ENCODE measurements at places on chromosomes 7 and 10.

GRCh38 chr10:112952282-112953173 is 2.5 kb downstream of the TCF7L2 start:
- DNase-seq: no peak

DNA sequence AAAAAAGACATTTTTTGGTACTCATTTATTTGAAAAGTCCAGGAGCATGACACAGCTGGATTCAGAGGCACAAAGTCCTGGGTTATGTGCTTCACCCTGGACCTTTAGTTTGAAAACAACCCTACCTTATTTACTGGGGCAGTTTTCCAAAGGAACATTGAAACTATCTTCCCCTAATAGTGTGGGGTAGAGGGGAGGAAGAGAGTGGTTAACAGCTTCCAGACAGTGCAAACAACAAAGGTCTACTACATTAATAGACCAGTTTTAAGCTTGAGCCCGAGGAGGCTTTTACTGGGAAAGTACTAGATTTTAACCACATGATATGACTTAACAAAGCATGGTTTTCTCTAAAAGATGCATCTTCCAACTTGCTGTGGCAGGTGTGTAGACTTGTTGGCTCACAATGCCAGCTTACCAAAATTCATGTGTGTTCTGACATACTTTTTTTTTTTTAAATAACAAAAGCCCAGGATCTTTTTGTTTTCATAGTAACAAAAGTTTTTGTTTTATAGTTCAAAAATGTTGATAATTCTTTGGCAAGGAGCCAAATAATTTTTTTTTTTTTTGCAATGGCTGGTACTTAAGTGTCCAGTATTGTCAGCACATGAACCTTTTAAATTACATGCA is 1.8 kb downstream of the GSTO1 start:
- no peak for DNase-seq

DNA sequence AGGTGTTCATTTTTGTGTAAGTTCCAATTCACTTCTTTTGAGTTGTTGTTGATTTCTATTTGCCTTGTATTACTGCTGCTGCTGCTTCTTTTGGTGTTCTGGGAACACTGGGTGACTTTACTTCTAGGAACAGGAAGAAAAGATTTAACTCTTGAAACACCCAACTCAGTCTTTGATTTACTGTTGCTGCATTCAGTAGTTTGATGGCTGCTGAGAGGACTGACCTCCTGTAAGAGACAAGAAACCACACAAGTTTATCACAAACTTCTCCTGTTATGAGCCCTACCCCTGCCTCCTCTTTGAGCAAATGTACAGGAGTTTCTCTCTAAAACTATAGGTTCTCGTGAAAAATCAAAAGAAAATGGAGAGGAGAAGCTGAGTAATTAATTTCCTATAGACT is 161.7 kb downstream of the CTTNBP2 start:
- no peak for DNase-seq

DNA sequence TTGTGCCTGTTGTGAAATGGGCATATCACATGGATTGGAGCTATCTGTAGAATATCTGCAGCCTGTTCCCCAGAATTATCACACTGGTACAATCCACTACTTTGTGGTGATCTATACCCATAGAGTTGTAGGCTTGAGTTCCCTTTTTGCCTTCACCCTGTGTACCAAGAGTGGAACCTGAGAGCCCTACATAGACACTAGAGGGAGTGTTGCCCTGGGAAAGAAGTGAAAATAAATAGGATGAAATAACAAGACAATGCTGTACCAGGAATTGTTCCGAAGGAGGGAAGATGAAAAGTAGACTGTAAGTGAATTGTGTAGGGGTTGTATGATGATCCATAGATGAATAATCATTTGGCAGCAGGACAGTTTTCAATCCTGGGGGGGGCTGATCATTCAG is 9.0 kb downstream of the SORCS3 start:
- DNase-seq: no peak

DNA sequence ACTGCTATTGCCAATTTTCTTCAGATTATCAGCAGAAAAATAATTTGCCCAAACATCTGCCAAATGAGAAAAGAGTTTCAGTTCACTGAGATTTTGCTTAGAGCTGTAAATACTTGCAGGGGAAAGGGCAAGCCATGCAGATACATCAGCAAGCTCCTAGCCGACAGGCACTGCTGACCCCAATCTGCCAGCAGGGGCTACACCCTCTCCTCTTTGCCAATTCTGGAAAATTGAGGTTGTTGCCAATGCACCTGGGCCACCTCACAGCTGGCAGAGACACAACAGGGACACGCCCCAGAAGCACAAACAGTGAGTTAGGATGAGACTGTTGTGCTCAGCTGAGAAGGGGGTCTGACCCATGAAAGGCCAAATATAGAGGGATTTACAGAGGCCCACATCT is 129.5 kb upstream of the MYO3A start:
- no peak for DNase-seq

DNA sequence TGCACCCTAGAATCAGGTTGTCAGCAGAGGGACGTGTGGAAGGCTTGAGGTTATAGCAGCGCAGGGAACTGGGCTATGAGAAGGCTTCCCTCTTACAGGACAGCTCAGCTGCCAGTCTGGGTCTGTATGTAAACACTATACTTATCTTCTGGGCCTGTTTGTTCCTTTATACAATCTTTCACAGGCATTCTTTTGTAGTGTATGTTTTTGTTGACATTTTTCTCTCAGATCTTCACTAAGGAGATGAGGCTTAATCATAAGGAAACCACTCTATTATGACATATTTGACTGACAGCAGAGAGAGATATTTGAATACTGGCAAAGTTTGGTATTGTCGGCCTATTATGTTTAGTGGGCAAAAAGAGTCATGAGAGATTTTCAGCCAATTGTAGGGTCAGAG is 929 bp downstream of the GBF1 start:
- DNase-seq: no peak

- DNase-seq: no peak
These were observed 240.2 kb downstream of the ADAM12 start for GRCh38 chr10:126147866-126148587.

GRCh38 chr10:48247680-48248079 is 26.8 kb downstream of the FRMPD2 start:
- no peak for DNase-seq

GRCh38 chr7:101891936-101892640 is 74.7 kb downstream of the CUX1 start:
- DNase-seq: no peak

- DNase-seq: no peak
These were observed 69.9 kb downstream of the NKX6-2 start for GRCh38 chr10:132715776-132716680.

DNA sequence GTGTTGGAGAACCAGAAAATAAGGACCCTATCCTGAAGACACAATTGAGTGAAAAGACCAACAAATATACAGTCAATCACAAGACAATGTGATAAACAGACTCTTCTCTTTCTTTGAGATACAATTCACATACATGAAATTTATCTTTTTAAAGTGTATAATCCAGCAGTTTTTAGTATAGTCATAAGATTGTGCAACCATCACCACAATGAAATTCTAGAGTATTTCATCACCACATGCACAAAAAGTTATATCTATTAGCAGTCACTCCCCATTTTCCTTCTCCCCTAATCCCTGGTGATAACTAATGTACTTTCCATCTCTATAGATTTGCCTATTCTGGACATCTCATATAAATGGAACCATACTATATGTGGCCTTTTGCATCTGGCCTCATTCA is 8.2 kb upstream of the SORBS1 start:
- no peak for DNase-seq

- DNase-seq: no peak
These were observed 62.7 kb downstream of the ARID5B start for GRCh38 chr10:61964059-61964709.

DNA sequence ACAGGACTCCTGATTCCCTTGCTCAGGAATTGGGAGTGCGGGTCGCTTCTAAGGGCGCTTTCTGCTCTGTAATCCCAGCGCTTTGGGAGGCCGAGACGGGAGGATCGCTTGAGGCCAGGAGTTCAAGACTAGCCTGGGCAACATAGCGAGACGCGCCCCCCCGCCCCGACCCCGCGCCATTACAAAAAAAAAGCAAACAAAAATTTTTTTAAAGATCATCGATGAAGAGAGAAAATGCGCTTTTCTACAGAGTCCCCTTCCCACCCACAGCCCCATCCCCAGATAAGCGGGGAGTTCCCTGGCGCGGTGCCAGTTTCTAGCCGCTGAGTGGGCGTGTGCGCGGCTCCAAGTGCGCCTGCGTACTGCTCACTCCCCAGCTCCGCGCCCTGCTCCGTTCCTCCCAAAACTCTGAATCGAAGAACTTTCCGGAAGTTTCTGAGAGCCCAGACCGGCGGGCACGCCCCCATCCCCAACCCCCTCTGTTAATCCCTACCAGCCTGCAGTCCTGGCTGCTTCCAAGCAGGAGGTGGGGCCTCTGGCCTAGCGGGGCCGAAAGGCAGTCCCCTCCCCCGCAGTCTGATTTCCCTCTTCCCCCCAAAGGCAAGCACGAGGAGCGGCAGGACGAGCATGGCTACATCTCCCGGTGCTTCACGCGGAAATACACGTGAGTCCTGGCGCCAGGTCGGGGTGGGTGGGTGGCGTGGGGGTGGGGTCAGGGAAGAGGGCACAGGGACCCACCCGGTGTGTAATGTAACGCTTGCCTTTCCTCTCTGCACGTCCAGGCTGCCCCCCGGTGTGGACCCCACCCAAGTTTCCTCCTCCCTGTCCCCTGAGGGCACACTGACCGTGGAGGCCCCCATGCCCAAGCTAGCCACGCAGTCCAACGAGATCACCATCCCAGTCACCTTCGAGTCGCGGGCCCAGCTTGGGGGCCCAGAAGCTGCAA is 1.0 kb downstream of the HSPB1 start:
- DNase-seq: peak; percentile 77

DNA sequence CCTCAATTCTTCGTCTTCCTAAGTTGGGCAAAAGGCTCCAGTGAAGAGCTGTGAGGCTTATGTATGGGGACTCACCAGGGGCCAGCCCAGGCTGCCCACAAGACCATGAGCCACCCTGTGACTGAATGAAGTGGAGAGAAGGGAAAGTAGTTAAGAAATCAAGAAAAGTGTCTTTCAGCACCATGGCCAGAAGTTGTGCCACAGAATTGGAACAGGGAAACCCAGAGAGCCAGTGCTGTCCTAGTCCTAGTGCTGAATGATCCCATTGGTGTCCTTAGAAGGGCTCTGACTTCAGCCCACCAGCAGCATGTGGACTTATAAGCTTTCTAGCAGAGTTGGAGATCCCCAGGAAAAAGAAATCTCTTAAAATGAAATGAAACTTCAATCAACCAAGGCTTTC is 37.0 kb upstream of the CCSER2 start:
- peak; percentile 24 for DNase-seq

DNA sequence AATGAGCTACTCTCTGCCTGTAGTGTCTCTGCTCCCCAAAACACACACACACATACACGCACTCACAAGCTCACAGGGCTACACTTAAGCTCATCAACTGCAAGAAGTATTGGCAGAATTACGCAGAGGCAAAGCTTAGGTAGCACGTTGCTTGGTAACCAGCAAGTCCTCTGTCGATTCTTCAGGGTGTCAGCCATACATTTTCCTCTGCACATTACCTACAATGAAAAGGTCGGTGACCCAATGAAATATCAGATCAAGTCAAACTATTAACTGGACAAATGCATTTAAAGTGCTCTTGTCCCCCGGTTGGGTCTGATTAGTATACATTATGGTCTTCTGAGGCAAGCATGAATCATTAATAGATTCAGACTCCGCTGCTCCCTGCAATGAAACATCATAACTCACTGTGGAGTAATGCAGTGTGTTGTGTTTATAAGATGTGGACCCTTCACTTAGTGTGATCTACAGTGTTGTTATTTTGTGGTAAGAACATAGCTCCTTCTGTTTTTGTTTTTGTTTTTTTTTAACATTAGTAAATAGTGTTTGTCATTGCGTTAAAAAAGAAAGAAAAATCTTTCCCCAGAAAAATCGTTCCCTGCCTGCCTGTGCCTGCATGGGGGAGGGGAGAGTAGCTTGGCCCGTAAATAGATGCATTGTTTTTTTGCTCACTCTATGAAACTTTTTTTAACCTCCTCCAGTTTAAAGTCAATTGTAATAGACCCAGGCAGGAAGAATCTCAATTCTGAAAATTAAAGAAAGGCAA is 325.5 kb downstream of the SFMBT2 start:
- DNase-seq: no peak

GRCh38 chr10:63132651-63133055 is 475 bp upstream of the NRBF2 start:
- no peak for DNase-seq

- no peak for DNase-seq
These were observed 100.4 kb upstream of the MACROH2A2 start for GRCh38 chr10:69952069-69952800.

DNA sequence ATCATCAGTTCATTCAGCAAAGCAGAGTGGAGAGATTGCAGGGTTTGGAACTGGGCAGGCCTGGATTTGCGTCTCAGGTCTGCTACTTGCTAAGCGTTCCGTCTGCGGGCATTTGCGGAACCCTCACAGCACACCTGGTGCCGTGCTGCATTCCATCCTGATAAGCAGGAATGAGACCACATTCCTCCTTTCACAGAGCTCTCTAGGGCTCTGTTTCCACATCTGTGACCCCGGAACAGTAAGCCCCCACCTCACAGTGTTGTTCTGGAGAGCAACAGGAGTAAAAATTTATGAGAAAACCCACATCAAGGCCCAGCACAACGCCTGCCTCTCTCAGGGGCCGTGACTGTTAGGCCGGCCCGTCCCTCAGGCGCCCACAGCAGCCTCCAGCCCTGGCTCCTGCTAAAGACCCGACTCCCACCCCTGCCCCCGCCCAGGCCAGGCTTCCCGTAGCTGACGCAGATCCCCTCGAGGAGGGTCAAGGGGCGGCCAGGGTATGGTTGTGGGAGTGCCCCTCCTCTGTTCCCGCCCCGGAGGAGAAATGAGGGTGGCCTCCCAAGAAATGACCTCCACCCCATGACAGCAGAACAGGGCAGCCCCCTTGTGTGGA is 128.9 kb downstream of the RGS10 start:
- no peak for DNase-seq

- DNase-seq: no peak
These were observed 170.2 kb upstream of the KLF14 start for GRCh38 chr7:130904031-130904757.

DNA sequence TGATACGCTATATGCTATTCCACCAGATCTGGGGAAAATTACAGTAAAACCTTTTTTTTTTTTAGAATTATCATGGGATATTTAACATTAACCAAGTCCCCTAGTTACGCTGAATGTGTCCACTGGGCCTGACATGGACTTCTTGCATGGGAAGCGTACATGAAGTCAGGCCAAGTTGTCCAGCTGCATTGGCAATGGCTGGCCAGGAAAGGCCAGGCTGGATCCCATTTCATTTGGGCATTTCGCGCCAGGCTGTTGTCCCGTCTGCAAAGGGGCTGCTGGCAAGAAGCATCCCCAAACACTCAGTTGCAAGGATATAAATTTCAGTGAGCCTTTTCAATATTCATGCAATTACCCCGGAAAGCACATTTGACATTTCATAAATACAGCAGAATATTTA is 933.3 kb downstream of the GRID1 start:
- DNase-seq: no peak

DNA sequence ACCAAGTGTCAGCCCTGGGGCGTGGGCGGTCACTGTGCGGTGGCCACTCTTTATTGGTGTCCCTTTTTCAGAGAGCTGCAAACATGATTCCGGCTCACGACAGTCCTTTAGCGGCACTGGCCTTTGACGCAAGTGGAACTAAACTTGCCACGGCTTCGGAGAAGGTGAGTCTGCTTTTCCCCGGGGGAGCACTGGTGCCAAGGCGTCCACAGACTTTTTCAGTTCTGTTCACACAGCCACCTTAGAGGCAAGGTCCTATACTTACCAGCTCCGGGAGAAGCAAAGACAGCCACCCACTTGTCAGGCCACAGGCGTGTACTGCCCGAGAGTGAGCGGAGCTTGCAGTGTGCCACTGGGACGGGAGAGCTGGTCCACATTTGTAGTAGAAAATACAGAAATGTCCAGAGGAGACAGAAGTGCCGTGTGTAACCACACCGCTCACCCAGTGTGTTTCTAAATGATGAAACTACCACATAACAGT is 27.9 kb downstream of the WIPI2 start:
- no peak for DNase-seq

Measured in activated CD8-positive, alpha-beta T cell treated with anti-CD3 and anti-CD28 coated beads for 36 hours (primary cell).